Coronary artery (tissue), 2 donors: ENCODE measurements at places on chromosomes 12 and 14.

- no peak for DNase-seq
Observed at GRCh38 chr12:8018666-8019581, 13.6 kb upstream of the FOXJ2 start.

DNA sequence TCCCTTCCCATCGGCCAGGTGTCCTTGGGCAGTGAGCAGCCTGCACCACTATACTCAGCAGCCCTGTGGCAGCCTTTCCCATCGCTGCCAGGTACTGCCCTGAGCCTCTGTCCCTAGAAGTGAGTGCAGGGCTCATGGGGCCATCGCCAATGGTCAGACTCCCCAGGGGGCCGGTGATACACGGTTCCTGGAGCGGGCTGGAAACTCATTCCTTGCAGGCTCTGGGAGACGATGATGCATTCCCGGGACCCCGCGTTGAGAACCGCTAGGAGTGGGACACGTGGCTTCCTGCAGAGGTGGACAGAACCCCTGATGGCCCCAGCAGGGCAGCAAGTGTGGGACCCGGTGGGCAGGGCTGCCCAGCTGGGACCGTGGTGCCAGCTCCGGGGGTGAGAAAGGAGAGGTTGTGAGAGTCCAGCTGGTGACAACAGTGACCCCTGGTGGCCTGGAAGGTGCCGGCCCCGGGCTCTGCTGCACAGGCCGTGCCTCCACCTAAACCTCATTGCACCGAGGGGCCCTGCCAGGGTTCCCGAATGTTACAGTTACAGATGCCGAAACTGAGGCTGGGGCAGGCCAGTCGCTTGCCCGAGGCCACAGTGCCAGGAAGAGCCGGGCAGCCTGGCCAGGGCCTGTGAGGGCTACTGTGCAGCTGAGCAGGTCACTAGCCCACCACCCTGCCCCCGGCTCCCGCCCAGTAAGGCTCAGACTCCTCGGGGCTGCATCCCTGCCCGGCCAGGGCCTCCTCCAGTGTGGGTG, 33.8 kb downstream of the FBRSL1 start:
- DNase-seq: no peak

DNA sequence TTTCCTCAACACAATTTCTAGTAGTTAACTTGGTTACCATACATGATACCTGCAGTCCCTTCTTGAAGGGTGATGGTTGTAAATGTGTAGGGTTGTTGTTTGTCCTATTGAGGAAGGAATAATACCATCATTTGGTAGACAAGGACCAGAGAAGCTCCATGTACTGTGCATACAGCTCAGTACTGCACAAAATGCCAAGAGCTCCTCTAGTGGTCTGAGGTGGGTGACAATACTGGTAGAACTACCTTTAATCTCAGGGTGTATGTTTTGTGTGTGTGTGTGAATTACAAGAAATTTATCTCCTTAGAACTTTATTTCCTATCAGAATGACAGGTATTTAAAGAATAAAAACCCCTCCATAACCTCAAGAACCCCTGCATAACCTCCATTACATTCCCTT, 575.3 kb downstream of the TMTC2 start:
- DNase-seq: no peak

GRCh38 chr12:6540181-6540877, 6.0 kb downstream of the GAPDH start:
- peak; percentile 97 for DNase-seq

GRCh38 chr12:77152623-77153193, 87.3 kb upstream of the E2F7 start:
- DNase-seq: no peak

DNA sequence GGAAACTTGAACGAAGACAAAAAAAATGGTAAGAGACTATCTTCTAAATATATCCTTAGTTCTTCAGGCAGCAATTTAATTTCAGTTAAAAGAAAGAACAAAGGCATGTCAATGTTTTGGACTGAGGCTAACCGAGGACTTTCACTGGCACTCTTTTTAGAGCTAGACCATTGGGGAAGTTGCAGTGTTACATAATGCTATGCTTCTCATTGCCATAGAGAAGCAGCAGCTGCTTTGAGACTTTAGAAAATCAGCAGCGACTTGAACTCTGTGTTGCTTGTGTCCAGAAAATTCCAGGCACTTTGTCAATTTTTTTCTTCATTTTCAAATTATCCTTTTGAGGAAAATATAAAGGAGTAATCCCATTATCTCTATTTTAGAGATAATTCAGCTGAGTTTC, 964.2 kb downstream of the NRXN3 start:
- DNase-seq: no peak

- no peak for DNase-seq
Observed at GRCh38 chr14:36452860-36453259, 67.2 kb downstream of the NKX2-1 start.

- no peak for DNase-seq
Observed at GRCh38 chr14:61950340-61950739, 188.1 kb downstream of the SNAPC1 start.

DNA sequence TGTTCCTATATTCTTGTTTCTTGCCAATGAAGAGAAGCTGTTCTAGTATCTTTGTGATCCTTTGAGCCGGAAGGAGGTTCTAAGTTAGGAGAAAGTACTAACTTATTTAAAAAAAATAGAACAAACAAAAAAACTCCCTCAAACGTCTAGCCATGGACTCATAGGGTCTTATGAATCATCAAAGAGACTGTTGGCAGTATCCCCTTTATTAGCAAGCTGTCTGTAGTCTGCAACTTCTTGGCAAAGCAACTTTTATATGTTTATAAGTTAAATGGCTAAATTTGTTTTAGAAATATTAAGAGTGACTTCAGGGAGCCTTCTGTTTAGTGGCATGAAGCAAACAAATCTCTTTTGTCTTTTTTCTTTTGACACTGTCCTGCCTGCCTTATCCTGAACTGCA, 291.9 kb downstream of the FUT8 start:
- DNase-seq: no peak

DNA sequence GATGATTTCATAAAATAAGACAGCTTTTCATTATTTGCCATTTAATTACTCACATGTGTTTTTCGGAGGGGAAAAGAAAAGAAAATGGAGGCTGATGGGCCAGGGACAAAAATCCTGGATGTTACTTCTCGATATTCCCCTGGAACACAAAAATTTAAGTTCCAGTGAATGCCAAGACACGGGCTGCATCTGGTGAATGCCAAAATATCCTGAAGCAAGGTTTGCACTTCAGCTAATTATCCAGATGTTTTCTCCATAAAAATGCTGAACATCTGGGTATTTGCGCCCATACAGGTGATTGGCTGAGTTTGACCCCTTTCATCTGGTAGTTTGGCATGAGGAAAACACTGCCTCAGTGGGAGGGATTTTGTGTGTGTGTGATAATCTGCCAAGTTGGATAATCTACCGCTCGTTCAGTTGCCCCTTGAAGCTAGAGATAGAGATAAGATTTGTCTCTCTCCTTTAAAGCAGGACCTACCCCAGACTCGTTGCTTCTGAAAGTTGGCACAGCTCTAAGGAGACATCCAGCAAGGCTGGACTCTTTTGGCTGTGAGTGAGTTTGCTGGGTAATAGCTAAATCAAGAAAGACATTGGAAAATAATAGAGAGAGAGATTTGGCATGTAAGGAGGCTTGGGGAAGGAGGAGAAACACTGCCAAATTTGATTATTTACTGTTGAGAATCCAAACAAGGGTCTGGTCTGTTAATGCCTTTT, 390.0 kb downstream of the EGLN3 start:
- DNase-seq: no peak

DNA sequence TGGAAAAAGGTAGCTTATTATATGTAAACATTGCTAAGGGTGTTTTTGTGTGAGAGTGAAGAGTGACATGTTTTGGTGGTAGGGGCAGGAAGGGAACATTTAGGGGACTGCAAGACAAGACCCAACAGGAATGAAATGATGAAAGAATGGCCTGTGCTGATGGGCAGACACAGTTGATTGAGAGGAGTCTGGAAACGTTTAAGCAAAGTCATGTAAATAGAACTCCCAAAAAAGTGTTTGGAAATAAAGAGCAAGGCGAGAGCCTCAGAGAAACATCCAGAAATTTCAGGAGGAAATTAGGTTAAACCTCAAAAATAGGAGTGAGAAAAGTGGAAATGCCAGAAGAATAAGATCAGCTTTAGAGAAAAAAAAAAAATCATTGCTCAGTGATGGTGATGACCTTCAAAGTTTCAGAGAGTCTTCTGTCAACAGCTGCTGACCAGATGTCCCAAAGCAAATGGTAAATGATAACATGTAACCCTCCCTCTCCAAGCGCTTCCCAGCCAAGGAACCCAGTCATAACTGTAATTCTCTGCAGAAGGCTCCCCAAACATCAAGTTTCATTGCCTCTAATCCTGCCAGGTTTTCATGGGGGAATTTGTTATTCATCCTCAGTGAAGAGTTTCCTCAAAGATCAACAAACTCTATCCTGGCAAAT, 223.2 kb upstream of the FAR2 start:
- no peak for DNase-seq

GRCh38 chr12:80895240-80895639, 42.5 kb downstream of the LIN7A start:
- no peak for DNase-seq

GRCh38 chr12:65699251-65699650, 125.0 kb upstream of the HMGA2 start:
- DNase-seq: no peak

DNA sequence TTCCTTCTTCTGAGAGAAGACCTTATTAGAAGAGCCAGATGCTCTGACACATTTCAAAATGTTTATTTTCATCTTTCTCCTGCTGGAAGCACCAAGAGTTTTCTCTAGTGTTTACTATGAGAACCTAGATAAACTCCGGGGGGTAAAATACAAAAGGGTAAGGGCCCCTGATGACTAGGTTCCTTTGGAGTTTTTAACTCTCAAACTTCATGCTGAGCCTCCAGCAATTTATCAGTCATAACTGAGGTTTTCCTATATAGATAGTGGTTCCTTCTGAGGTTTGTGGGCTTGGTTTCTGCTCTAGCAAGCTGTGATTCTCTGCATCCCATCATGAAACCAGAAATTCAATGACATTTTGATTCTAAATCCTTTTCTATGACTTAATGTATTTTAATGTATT, 210.9 kb downstream of the LRFN5 start:
- DNase-seq: no peak

DNA sequence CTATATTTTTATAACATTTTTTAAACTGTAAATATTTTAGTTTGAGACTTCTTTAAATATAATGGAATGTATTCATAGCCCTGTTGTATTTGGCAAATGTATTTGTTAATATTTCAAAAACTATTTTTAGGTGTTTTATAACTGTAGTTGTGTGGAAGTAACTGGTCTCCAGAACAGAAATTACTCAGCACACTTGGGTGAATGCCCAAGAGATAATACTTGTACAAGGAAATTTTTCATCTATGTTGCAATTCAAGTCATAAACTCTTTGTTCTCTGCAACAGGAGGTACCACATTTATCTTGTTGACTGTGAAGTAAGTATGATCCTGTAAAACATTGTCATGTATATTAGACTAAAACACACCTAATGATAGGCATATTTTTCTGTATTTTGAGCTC, 72.8 kb downstream of the SLCO1B3 start:
- DNase-seq: no peak

DNA sequence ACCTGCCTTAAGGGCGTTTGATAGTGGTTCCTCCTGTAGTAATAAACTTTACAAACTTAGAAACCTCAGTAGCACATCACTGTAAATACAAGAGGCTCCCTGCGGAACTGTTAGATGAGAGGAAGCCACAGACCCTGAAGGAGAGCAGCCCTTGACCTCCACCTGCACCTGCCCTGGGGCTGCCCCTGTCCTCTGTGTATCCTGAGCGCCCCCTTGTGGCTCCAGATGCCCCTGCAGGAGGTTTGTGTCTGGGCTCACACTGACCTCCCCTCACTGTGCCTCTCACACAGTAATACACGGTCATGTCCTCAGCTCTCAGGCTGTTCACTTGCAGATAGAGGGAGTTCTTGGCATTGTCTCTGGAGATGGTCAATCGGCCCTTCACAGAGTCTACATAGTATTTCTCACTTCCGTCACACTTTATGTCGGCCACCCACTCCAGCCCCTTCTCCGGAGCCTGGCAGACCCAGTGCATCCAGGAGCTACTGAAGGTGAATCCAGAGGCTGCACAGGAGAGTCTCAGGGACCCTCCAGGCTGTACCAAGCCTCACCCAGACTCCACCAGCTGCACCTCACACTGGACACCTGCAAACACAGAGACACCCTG, 1059.8 kb downstream of the TMEM121 start:
- DNase-seq: no peak

- no peak for DNase-seq
Observed at GRCh38 chr14:88009486-88009885, 4.6 kb downstream of the GPR65 start.

- DNase-seq: no peak
Observed at GRCh38 chr12:26878661-26879119, 45.7 kb upstream of the ITPR2 start.

DNA sequence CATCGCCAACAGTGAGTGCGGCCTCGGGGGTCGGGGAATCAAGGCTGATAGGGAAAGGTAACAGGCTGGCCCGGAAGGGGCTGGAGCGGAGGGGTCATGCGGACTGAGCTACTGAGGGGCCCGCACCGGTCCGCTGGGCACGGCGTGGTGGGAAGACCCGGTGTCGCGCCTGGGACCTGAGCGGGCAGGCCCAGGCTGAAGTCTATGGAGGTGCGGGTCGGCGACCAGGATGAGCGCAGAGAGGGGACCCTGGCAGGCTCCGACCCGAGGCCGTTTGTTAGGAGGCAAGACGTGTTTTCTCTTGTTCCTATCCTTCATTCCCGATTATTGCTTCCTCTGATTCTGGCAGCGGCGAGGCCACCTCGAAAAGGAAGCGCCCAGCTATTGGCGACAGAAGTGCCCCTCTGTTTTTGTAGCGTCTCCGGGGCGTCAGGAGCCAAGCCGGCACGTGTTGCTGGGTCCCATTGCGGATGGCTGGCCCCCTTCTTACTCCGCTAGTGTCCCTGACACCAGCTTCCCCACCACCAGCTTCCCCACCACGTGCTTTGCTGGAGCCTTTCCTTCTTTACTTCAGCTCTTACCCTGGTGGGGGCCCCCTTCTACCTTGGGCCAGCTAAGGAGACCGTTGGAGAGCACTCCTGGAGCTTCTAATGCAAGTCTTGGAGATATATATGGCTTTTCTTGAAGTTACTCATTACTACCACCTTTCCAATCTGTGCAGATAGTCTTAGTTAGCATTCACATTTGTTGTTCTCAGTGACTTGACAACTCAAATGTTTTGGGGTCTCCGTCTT, 653 bp downstream of the PA2G4 start:
- no peak for DNase-seq

DNA sequence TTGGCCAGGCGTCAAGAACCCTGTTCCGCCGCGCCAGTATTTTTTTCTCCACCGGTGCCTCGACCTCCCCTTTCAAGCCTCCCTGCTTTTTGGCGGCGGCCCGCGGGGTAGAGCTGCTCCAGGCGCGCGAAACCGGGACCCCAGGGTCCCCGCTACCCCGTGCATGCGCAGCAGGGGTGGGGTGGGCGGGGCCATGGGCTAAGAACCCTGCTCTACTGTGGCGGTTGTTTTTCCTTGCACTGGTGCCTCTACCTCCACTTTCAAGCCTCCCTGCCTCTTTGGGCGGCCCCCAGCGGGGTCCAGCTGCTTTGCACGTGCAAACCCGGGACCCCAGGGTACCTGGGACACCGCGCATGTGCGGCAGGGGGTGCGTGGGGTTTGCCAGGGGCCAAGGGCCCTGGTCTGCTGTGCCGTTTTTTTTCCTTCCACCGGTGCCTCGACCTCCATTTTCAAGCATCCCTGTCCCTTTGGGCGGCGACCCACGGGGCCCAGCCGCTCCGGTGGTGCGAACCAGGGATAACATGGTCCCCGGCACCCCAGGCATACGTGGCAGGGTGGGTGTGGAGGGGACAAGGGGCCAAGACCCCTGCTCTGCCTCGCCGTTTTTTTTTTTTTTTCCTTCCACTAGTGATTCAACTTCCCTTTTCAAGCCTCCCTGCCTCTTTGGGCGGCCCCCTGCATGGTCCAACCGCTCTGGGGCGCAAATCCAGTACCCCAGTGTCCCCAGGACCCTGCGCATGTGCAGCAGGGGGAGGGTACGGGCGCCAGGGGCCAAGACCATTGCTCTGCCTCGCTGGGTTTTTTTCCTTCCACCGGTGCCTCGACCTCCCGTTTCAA, 326.8 kb downstream of the ALG10 start:
- no peak for DNase-seq
